ENCODE measurements at places on chromosomes 6 and 20.

- no peak for DNase-seq
Observed at GRCh38 chr20:57779401-57780003, 69.7 kb upstream of the PMEPA1 start.

DNA sequence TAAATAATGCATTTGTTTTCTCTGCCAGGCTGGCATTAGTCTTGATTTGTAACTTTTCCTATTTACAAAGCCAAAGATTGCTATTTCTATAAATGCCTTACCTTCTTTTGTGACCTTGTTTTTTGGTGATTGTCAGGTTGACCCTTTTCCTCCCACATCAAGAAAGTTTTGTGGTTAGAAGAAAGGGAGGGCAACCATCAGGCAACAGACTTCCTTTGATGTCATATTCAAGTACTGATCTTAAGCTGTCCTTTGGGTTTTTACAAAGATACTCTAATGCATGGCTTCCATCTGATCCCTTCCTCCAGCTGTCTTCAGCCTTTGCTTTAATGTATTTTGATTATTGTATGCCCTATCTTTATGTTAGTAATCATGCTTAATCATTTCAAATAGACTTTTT, 23.9 kb downstream of the RNF217 start:
- DNase-seq: no peak

DNA sequence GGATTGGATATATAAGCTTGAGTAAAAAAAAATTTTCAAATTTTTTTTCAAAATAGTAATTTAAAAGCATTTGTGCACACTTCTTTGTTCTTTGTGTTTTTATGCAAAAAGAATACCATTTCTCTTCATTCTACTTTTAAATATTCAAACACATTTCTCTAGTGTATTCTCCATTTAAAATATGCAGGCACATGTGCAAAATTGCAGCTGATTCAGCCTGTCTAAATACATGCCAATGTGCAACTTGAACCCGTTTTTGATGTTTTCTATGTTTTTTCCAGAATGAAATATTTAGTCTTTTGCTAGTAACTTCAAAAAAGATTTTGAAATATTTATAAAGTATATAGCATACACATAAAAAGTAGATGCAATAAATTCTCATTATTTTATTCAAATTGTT, 411.8 kb downstream of the MMUT start:
- no peak for DNase-seq

DNA sequence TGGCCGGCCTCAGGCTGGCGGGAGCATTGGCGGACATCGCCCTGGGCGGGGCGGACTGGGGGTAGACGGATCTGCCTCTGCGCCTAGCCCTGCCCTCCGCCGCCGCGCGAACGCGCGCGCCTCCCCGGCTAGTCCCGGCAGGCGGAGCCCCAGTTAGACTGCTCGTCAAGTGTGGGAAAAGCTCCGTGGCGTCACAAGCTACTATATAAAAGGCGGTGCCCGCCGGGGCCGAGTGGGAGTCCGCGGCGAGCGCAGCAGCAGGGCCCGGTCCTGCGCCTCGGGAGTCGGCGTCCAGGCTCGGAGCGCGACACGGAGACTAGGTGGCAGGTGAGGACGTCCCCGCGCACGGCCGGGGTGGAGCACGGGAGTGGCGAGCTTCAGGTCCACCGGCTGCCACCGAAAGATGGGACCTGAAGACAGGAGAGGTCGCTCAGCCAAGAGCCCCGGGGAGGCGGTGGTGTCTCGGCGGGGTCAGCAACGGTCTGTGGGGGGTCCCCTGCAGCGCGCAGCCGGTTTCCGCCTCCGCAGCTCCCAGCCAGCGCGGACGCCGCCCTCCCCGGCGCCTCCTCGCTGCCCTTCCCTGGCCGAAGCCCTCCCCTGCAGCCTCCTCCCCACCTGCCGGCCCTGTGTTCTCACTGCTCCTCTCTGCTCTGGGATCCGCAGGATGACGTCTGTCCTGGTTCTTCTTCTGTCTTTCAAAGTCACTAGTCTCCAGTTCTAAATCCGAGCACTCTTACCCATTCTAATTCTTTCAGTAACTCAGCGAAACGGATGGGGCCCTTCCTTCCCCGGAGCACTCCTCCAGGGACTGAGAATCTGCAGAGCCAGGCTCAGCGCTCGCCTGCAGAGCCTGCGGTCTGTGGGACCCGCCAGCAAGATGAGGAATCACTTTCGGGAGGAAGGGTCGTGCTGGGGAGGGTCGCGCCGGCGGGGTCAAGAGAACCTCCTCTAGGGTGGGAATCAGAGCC, 4.3 kb upstream of the RIPK1 start:
- DNase-seq: peak; percentile 93

DNA sequence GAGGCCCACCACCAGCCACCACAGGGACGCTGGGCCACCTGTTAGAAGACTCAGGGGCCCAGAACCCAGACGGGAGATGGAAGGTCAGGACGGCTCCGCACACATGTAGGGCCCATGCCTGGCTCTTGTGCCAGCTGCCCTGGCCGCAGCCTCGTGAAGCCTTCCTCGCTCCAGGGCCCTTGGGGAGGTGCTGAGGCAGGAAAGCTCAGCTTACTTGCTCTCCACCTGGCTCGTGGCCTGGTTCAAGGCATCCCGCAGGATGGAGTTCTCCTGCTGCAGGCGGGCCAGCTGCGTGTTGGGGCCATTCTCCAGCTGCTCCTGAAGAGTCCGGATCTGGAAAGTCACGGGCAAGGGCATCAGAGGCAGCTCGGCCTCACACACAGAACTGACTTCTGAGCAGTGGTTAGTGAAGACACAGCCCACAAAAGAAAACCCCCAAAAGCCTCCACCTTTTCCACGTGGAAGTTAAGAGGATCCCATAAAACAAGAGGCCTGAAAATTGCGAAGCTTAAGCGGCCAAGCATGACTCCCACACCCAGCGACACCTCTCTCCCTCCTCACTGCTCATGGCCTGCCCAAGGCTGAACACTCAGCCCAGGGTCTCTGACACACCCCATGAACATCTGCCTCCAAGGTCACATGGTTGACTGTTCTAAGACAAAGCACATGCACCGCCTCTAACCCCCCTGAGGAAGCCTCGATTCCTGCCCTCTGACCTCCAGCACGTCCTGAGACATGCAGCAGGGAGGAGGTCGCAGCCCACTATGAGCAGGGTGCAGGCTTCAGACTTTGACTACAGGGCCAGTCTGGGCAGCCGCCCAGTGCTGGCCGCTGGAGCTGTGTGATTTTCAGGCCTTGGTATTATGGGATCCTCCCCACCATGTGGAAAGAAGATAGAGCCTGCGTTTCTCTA, 46.5 kb downstream of the RRBP1 start:
- no peak for DNase-seq

All from CD4-positive, alpha-beta T cell (primary cell).